ENCODE measurements at places on chromosomes 16 and 17.
A peak's percentile ranks its signal among the peaks of the same experiment; 100 is the strongest.

DNA sequence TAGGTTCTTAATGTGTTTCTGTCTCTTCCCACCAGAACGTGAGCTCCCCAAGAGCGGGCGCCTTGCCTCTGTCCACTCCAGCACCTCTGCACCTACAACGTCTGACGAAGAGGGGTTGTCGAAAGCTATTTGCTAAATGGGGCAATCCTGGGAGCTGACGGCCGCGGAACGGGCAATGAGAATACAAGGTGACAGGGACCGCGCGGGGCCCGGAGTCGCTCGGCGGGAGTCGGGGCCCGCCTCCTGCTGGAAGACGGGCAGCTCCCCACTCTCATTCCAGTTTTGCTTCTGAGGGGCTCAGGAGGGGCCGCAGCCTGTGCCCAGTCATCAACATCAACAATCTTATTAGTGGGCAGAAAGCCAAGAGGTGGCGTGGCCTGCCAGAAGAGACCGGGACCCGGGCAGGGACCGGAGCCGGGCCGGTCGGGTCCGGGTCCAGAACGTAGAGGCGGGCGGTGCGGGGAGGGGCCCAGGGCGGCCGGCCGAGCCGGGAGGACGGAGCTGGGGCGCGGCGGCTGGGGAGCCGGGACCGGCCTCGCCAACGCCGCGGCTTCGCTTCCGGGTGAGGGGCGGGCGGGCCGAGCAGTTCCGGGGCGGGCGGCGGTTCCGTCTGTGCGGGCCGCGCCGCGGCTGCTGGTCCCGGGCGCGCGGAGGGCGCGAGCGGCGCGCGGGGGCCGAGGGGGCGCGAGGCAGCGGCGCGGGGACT, at the start of gene MOSMO:
TSS of gene MOSMO (plus strand) at position 603 of the 706 bp plus-strand sequence. CDS start 191 bp downstream, outside the sequence.
- DNase-seq: peak; percentile 65

DNA sequence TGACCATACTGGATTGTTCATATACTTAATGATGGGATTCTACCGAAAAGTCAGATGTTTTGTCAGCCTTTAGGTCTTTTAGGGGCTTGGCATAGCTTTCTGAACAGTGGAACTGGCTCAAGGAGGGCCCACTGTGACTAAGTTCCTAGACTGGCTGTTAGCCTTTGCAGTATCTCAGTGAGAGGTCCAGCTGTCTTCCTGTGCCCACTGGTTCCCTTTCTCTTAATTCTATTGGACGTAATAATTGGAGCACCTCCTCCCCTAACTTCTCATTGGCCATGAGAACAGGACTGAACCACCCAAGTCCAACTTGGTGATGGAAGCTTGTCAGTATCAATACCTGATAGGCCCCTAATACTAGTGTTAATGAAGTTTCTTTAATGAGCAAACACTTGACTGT, 13.5 kb downstream of the KPNA2 start:
- no peak for DNase-seq

- no peak for DNase-seq
These were observed 12.2 kb downstream of the C16orf95 start for GRCh38 chr16:87304951-87305350.

GRCh38 chr16:1156055-1156982, 3.4 kb downstream of the CACNA1H start:
- no peak for DNase-seq

GRCh38 chr16:82033006-82033405, 2.0 kb upstream of the HSD17B2 start:
- DNase-seq: no peak

DNA sequence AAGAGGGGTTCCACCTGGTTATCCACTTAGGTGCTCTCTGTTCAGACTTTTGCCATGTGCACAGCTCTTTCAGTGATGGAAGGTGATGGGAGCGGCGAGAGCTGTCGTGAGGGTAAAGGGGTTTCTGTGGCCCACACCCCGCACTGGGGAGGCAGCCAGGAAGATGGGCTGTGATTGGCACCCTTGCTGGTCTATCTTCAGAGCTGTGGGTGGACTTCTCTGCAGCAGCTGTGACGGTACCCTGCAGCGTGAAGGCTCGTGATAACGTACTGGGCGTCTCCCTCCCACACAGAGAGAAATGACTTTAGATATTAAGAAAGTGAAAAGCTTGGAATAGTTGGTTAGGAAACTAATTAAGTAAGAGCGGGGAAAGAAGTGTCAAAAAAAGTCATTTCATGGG, 45.8 kb downstream of the MPRIP start:
- no peak for DNase-seq

DNA sequence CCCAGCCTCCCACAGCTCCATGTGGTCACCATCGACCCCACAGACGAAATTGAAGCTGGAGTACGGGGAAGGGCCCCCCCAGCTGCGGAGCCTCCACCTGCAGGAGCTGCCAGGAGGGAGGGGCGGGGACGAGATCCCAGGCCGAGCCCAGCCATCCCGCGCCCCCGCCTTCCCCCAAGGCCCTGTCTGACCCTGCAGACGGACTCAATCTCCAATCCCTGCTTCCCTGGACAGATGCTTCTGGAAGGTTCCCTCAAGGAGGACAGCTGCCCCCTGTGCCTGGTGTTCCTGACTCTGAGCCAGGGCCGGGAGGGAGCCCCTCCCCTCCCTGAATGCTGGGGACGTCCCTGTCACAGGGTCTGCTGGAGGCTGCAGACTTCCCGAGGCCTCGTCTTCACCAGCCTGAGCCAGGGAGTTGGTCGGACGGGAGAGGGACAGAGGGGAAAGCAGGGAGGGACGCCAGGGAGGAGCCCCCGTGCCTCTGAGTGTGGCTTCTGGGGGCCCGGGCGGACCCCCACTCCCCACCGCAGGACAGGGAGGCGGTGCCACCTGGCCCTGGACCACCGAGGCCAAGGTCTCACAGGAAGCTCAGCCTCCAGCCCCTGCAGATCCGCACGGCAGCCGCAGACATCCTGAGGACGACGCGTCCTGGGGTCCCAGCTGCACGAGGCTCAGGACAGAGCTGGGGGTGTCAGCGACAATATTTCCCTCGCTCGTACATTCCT, 21.3 kb upstream of the C1QTNF8 start:
- no peak for DNase-seq

DNA sequence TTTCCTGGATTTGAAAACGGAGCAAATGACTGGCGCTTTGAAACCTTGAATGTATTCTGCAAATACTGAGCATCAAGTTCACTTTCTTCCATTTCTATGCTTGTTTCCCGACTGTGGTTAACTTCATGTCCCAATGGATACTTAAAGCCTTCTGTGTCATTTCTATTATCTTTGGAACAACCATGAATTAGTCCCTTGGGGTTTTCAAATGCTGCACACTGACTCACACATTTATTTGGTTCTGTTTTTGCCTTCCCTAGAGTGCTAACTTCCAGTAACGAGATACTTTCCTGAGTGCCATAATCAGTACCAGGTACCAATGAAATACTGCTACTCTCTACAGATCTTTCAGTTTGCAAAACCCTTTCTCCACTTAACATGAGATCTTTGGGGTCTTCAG, 32.3 kb downstream of the BRCA1 start:
- no peak for DNase-seq

DNA sequence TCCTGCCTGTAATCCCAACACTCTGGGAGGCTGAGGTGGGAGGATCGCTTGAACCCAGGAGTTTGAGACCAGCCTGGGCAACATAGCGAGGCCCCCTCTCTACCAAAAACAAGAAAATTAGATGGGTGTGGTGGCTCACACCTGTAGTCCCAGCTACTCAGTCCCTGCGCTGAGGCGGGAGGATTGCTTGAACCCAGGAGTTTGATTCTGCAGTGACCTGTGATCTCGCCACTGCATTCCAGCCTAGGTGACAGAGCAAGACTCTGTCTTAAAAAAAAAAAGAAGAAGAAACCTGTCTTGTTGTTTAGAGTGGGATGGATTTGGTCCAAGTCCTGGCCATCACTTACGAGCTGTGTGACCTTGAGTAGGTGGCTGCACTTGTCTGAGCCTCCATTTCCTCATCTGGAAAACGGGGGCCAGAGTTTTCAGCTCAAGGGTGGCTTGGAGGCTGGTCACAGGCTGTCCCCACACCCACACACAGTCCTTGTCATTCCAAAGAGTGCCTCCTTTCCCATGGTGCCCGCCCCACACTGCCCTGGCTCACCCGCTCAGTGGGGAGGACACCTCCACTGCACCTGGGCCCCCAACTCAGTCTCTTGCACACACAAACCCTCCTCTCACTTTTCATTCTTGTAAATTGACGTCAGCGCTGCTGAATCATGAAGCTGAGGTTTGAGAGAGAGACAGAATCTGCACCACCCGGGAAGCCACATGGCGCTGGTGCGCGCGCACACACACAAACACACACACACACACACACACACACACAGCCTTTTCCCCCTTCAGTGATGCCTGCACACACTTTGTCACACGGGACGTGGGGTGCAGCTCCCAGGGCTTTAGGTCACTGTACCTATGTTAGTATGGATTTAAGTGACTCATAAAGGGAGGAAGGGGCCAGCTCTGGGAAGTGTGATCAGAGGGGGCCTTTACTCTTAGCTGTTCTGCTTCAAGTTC, 4.2 kb downstream of the SOCS1 start:
- DNase-seq: peak; percentile 85

- DNase-seq: no peak
These were observed 2.0 kb downstream of the GPS1 start for GRCh38 chr17:82053556-82054263.

DNA sequence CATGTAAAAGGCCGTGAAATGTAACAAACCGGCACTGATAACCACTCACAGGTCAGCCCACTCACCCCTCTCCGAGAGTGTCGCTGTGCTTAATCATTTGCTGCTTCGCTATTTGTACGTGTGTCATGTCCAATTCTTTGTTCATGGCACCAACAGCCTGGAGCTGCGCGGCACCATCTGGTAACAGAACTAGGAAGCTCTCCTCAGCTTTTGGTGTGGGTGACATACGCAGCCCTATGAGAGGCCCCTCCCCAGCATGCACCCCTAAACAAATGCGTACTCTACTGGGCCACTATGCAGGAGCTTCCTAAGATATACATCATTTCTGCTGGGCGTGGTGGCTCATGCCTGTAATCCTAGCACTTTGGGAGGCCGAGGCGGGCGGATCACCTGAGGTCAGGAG, 2.3 kb upstream of the PECAM1 start:
- peak; percentile 64 for DNase-seq

- DNase-seq: no peak
These were observed 24.3 kb upstream of the CRISPLD2 start for GRCh38 chr16:84795329-84796053.

DNA sequence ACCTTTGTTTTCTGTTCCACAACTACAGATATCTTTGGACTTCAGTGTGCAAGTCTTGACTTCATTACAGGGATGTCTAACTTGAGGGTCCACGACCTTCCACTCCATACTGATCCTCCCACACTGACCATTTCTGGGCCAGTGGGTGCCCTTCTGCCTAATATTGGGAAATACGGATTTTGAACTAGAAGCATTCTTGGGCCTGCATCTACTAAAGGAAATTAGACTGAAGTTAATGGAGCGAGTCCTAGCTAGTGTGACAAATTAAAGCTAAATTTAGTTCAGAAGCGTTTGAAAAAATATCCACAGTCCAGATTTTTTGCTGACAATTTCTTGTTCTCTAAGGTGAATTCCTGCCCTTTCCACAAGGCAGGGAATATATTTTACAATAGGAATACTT, 9.9 kb upstream of the TMIGD1 start:
- DNase-seq: no peak

- DNase-seq: no peak
These were observed 40.2 kb upstream of the METTL16 start for GRCh38 chr17:2551928-2552327.

GRCh38 chr17:17905036-17905320, 67.2 kb downstream of the TOM1L2 start:
- no peak for DNase-seq

DNA sequence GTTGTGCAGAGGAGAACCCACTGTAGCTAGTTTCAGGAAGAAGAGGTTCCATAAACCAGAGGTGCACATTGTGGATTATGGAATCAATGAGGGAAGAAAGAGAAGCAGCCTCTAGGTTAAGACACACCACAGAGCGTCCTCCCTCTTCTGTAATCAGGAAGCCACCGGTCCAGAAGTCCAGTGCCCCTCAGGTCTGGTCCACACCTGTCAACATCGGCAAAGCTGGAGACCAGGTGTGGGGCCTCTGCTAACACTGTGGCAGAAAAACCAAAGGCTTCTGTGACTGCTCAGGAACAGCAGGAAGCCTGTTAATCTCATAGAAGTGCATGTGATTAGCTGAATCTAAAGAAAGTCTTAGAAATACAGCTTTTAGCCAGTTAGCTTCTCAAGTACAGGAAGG, 23.3 kb downstream of the LIMD2 start:
- no peak for DNase-seq

- no peak for DNase-seq
These were observed 122.9 kb downstream of the METRNL start for GRCh38 chr17:83202002-83203000.

DNA sequence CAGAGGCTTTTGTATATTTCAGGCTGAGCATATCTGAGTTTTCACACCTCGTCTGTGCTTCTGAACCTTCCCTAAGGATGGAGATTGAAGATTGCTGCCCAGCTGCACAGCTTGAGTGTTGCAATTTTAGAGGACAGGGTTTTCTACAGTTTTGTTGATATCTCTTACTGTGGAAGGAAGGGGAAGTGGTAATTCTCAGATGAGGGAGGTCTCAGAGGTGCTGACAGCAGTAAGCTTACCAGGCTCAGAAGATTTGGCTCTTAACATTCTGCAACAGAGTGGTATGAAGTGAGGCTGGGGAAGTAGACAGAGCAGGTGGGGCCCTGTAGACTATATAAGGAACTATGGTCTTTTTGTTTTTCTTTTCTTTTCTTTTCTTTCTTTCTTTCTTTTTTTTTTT, 45.8 kb upstream of the ARHGAP17 start:
- peak; percentile 71 for DNase-seq

GRCh38 chr17:72397687-72398086, 276.9 kb downstream of the SOX9 start:
- no peak for DNase-seq

DNA sequence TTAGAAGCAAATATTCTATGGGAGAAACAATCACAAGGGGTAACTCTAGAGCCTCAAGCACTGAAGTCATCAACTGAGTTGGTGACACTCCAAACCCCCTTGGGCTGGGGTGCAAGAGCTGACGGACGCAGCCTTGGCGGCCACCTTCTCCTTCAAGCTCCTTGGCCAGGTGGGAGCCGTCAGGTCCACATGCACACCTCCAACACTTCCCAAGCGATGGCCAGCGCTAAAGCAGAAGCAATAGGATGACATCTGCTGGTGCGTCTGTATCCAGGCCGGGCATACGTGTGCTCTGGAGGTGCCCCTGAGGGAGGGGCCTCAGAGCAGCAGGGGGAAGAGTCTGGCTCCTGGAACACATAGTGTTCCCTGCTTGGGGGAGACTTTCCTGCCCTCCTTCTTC, 12.2 kb upstream of the FOXJ1 start:
- no peak for DNase-seq

DNA sequence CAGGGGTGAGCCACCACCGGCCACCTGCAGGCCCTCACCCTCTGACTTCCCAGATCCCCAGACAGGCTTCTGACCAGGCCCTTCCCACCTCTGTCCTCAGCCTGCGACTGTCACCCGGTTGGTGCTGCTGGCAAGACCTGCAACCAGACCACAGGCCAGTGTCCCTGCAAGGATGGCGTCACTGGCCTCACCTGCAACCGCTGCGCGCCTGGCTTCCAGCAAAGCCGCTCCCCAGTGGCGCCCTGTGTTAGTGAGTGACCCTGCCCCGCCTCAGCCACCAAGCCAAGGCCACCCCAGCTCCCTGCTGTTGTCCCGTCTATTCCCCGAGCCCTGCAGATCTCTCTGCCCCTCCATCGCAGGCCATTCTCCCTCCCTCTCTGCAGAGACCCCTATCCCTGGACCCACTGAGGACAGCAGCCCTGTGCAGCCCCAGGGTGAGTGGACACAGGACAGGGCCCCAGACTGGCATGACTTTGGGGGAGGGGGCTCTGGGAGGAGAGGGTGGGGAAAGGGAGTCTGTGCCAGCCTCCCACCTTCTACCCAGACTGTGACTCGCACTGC, 1.9 kb downstream of the NTN3 start:
- DNase-seq: no peak
